Kidney (tissue), 22 donors: ENCODE measurements at places on chromosomes 13 and 19. TPM values are rescaled to one million over a fixed set of nuclear protein-coding genes. Genes with fewer than 3 reads are reported as not detected.

DNA sequence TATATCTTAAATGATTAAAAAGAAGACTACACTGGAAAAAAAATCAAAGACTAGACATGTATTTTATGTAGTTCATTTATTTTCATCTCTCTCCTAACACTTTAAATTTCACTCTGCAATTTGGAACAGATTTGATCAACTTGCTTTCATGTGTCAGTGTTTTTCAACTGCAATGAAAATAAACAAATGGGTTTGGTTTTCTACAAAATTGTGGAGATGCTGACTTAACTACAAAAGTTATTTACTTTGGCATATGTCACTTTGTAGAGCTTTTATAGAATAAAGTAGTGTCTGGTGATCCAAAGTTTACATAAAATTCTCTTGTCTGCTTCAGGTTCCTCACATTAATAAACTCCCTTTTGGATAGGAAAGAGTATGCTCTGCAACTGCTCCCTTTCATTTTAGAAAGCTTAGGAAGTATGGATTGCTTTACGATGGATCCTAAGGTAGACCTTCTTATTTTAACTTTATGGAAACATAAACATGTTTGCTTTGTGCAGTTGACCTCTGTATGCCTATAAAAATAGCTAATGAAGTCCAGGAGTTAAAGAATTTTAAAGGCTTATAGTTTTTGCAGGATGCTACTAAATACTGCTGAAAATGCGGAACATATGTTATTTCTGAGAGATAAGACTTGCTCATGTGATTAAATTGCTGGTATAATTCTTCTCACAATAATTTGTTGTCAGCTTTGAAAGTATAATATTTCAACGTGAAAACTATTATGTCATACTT, 815.9 kb downstream of the PCDH9 start:
- peak; percentile 34 for DNase-seq

- no peak for DNase-seq
Measured at GRCh38 chr13:104597546-104598180, 1531.4 kb upstream of the SLC10A2 start.

The ZNF563 gene
- total RNA-seq = 6.8 TPM

The TLE6 gene
- 3.7 TPM for total RNA-seq
